Bronchial epithelial cell (primary cell): ENCODE measurements at places on chromosomes 3 and 15.

DNA sequence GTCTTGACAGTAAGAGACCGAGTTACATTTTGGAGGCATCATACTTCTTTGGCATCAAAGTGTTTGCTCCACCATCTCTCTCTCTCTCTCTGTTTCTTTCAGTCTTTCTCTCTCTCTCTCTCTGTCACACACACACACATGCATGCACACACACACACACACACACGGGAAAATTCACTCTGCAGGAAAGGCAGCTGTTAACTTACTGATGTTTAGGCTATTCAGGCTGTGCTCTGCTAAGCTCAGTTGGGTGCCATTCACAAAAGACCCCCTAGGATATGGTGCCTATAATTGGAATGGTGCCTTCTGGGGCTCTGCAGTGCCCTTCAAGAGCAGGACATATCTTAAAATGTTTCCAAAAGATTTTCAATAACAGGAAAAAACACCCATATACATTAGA lies 78.2 kb downstream of the KCNH8 start:
- no peak for DNase-seq

- no peak for DNase-seq
These were observed 70.7 kb downstream of the DCLK3 start for GRCh38 chr3:36693670-36694069.

DNA sequence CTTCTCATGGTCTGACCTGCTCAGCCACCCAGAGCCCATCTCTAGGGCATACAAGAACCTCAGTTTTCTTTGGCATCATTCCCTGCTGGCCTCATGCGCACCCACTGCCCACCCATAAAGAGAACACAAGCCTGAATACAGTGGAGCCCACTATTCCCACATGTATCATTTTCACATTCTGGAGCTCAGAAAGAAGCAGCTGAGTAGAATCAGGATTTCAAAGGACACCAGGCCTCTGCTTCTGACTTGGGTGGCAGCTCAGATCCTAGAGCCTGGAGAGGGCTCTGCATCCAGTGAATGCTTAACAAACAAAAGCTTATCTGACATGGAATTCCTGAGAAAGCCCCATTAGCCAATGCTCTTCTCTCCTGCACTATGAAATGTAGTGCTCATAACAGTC lies 34.7 kb downstream of the RBP2 start:
- no peak for DNase-seq

DNA sequence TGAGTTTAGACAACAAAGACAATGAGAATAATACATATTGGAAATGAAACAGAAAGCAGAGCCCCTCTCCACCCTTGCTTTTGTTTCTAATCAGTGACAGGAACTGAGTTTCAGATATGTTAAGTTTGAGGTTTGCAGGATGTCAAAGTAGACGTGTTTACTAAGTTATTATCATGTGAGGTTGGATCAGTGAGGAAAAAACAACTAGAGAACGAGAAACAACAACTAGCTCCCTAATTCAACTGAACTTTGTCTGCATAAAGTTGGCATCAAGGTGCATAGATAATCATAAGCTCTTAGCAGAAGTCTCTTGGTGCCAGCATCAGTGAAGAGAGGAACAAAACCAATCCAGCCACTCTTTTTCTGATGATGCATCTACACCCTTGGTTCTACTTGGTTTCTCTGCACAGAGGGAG lies 491.1 kb upstream of the NR2F2 start:
- DNase-seq: no peak

DNA sequence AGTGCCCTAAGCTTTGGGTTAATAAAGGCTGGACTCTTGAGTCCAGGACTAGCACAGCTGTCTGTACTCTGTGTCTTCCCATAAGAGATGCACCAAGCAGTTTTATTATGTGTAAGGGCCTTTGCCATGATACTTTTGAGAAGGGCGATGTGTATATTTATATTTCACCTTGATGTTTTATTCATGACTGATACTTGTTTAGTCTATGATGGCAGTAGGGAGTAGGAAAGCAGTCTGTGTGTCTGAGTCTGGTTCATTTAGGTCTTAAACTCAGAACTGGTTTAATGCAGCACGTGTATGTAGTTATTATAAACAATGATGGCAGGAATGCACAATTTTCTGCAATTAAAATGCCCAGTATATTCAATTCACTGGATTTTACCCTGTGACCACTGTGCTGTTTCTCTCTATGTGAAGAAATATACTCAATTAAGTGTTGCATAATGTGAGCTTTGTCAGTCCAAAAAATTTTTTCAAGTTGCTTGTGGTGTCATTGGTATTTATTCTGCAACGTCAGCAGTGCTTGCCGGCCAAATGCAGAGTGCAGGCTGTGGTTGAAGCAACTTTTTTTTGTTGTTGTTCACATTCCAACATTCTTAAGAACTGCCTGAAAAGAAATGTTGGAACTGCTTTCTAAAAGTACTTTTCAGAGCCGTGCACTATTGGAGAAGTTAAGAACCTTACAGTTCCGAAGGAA lies 423.7 kb upstream of the SEMA6D start:
- peak; percentile 48 for DNase-seq

DNA sequence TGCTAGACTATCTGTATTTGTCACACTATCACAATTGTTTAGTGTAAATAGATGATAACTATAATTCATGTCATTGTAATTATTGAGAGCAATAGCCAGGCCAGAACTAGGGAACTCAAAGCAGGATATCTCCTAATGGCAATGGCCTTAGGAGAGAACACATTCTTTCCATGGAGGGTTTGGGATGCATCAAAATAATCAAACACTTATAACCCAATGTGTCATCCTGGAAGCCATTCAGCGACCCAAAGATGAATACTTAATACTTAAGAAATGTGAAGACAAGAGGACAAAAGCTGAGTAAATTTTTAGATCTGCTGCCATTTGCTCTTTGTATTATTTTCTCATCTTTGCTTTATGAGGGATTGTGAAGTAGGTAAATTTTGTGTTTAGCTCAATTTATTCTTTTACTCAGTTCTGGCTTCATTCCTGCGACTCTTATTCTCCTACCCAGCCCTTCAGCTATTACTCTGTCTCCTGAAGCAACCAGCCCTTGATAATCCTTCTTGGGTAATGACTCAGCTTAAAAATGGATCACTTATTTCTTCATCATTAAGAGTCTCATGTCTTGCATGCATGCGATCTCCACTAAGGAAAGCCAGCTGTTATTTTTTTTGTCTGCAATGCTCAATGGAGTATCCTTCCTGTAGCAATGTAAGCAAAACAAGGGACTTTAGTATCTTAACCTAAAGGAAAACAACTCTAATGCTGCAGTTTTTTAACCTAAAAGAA lies 2.0 kb downstream of the OR4F15 start:
- peak; percentile 8 for DNase-seq

DNA sequence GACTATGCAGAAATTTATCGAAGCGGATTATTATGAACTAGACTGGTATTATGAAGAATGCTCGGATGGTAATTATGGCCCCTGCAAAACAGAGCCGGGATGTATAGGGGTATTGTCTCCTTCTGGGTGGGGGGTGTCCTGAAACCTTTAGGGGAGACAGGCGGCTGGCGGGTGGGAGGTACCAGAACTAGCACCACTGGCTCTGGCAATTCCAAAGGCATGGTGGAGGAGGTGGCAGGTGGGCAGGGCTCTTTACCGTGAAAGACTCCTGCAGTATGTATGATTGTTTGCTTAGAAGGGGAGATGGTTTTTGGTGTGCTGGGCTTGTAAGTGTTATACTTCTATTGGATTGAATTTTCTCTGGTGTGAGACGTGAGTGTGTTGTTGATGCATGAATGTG lies 58.4 kb downstream of the TRAK1 start:
- no peak for DNase-seq

- DNase-seq: no peak
These were observed 25.8 kb downstream of the TMEM45A start for GRCh38 chr3:100518244-100518643.

DNA sequence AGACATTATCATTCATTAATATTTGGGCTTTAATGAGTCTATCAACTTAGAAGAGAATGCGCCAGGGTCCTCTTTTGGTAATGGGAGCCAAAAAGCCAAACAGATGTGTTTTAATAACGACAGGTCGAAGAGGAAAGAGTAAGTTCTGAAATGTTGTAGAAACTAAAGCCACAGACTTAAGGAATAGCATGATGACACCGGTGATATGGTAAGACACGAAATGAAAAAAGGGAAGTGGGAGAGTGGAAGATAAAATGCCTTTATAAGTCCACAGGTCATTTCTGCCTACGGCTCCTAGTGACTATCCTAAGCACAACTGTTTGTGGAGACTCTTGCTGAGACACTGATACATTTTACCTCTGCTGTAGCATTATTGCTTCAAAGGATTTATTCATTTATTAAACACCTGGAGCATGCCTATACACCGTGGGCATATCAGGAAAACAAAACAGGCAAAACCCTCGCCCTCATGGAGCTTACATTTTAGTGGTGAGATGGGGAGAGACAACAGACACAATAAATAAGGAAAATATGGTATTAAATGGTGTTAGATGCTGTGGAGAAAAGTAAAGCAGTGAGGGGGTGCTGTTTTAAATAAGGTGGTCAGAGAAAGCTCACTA lies 11.7 kb upstream of the CD47 start:
- DNase-seq: no peak

DNA sequence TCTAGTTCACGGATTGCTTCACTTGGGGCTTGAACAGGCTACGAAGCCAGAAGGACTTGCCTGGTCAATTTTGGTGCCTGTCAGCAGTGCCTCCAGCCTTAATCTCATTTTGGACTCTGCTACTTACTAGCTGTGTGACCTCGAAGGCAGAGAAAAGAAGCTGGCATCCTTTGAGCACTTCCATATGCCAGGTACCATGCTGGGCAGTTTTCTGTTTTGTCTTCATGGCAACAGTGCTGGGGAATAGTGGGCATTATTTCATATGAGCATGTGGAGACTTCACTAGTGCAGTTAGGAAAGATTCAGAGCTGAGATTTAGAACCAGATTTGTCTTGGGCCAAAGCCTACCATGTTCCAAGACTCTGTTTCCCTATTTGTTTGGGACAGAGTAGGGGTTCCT lies 92.2 kb downstream of the LRTM1 start:
- DNase-seq: no peak

DNA sequence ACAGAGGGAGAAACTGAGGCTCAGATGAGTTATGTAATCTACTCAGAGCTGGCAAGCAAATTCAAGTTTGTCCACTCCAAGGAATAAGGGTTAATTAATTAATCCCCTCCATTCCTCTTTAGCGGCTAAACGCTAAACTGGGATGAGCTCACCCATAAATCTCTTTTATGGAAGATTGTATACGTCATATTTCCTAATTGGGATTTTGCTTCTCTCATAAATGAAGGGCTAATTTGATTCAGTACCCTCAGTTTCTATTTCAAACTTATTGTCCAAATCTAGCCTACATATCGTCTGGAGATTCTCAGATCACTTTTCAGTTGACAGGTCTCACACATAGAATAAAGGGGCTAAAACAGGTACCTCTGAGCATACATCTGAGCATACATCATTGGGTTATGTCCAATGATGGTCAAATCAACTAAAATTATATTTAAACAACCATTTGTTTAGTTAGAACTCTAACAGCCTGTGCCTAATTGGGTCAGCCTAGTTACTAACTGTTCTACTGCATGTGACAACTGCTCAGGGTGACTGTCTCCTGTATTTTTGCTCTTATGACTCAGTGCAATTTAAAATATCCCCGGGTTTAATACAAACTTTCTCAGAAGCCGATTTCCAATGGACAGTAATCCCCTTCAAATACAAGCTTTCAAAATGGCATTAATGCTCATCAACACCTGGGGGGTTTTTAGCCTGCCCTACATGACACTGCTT lies 57.6 kb upstream of the PLXND1 start:
- DNase-seq: peak; percentile 43

DNA sequence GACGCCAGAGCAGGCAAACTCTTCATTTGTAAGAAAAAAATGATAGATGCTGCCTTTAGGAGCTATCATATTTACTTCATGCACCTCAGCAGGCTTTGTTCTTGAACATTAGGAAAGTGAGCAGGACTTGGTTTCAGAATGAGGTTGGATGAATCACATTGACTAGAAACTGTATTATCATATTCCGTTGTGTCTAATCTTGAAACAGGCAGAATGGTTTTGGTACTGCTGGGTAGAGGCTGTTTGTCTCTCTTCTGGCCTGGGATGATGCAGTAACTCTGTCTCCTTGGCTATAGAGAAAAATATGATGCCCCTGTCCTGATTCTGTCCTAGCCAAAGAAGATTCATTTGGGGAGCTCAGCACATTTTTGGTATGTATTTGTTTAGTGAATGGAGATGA lies 344.2 kb upstream of the GRM7 start:
- DNase-seq: no peak

GRCh38 chr3:45689787-45690145 lies 570 bp downstream of the SACM1L start:
- DNase-seq: peak; percentile 17

DNA sequence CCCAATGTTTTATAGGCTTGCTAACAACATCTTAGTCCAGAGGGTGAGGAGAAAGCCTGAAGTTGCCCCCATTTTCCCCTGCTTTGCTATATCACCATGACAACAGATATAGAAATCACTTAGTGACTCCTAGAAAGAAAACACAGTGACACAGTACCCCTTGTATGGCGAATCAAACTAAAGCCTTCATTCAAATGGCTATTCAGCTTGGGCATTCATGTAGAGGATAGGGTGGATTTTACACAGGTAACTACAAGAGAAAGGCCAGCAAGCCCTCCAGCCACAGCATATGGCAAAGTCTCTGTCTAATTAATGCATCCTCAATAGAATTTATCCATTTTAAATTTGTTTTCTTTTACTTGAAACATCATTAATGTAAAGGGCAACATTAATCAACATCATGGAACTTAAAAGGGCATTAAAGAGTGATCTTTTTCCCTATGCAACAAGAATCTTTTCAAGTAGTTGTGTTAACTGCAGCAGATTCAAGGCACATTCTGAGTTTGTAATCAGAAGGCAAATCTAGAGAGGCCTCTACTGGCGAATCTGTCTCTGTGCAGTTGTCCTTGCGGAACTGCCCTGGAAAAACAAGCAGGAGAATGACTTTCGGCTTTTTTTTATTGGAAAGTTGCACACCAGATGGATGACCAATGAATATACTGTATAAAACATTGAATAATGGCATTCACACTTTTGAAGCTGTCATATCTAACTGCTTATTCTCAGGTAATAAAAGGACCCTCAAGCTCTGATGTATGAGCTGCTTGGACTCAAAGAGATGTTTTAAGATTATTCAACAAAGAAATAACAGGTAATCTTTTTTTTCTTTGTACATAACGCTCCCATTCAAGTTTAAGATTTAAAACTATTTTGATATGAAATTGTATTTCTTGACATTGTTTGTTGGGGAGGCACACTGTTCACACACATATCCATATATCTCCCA lies 621.7 kb upstream of the AGTR1 start:
- DNase-seq: peak; percentile 37

- peak; percentile 59 for DNase-seq
These were observed 20.3 kb downstream of the SLCO2A1 start for GRCh38 chr3:134009345-134010000.

GRCh38 chr3:56985878-56986277 lies 74.6 kb upstream of the SPATA12 start:
- DNase-seq: no peak

- DNase-seq: no peak
These were observed 256.5 kb downstream of the GABRB3 start for GRCh38 chr15:26516102-26516980.

GRCh38 chr3:113985541-113985940 lies 37.7 kb downstream of the ZDHHC23 start:
- no peak for DNase-seq

GRCh38 chr15:92637626-92638025 lies 17.9 kb downstream of the FAM174B start:
- DNase-seq: no peak
